ENCODE measurements at places on chromosomes 5 and 9. TPM values are rescaled to one million over a fixed set of nuclear protein-coding genes. Genes with fewer than 3 reads are reported as not detected.

GRAMD2B gene
- polyA plus RNA-seq = 2.0 TPM

IL17B gene
- polyA plus RNA-seq = not detected

VCAN gene
- polyA plus RNA-seq = 0.56 TPM

F2RL1 gene
- 21.8 TPM for polyA plus RNA-seq

RGS14 gene
- 9.9 TPM for polyA plus RNA-seq

ANAPC2 gene
- polyA plus RNA-seq = 44.8 TPM

PCDHGA2 gene
- 1.9 TPM for polyA plus RNA-seq

SLC34A1 gene
- not detected for polyA plus RNA-seq

GPR151 gene
- 0.06 TPM for polyA plus RNA-seq

MAMDC2 gene
- 1.1 TPM for polyA plus RNA-seq

HMCN2 gene
- 0.04 TPM for polyA plus RNA-seq

OR1L1 gene
- not detected for polyA plus RNA-seq

Data from endothelial cell of umbilical vein (primary cell).